ENCODE measurements at places on chromosomes 16 and 17.
A peak's percentile ranks its signal among the peaks of the same experiment; 100 is the strongest.

- no peak for DNase-seq
These were observed 19.0 kb upstream of the NBR1 start for GRCh38 chr17:43151880-43152456.

DNA sequence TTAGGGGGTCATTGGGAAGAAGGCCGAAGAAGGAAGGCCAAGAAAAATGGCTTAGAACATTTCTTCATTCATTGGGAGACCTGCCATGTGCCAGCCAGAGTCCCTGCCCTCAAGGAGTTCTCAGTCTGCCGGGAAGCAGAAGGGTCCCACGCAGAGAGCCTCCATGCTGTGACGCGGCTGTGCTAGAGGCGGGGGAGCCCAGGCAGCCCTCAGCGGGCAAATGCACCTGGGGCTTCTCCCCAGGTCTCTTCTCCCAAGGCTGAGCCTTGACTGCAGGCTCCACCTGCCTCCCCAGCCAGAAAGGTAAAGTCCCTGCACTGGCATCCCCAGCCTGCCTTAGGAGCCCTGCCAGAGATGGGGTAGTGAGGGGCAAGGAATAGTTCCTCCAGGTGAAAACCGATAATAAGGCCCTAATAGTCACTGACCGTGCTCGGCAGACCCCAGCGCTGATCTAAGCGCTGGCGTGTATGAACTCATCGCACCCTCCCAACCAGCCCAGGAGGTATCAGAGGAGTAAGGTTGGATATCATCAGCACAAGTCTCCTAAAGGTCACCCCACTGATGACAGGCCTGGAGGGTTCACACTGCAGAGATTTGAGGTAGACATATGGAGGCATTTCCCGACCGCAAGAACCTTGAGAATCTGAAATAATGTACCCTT is 6.0 kb upstream of the CDR2L start:
- no peak for DNase-seq

GRCh38 chr16:78538292-78538691 is 438.8 kb downstream of the WWOX start:
- DNase-seq = no peak

DNA sequence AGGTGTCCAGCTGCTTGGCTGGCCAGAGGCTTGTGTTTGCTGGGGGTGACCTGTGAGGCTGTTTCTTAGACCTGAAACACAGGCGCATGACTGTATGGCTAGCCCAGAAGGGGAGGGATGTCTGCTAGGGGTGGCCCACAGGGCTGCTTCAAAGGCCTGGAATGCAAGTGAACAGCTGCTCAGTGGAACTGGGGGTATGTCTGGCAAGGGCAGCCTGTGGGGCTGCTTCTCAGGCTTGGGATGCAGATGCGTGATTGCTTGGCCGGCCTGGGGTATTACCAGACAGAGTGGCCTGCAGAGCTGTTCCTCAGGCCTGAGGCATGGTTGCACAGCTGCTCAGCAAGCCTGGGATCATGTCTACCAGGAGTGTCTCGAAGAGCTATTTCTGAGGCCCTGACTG is 20.5 kb downstream of the TANC2 start:
- no peak for DNase-seq

- DNase-seq = no peak
These were observed 359.6 kb upstream of the CCL2 start for GRCh38 chr17:33895491-33895890.

DNA sequence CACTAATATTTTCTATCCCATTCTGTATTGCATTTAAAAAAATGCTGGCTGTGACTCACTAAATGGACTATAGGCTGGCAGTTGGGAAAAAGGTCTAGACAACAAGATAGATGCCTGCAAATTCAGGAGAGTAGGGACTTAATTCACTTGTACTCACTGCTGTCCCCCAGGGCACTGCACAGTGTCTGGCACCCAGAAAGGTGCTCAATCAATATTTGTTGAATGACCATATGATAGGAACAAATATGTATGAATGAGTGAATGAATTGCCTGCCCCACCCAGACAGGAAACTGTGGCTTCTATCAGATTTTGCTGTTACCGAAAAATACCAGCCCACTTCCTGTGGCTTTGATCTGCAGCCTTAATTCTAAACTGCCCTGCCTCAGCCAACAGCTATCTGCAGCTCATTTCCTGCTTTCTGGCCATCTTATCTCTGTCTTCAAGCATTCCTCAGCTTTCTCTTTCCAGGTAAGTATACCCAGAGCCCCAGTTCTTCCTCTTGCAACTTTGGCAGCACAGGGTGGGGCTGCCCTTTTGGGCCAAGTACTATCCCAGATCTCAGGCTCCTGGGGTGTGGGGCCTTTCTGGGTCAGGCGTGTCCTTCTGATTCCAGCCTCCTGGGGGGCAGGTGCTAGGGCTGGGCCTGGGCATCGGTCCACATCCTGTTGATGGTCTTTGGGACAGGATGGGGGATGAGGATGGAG is 15.3 kb upstream of the TNS4 start:
- peak; percentile 50 for DNase-seq

DNA sequence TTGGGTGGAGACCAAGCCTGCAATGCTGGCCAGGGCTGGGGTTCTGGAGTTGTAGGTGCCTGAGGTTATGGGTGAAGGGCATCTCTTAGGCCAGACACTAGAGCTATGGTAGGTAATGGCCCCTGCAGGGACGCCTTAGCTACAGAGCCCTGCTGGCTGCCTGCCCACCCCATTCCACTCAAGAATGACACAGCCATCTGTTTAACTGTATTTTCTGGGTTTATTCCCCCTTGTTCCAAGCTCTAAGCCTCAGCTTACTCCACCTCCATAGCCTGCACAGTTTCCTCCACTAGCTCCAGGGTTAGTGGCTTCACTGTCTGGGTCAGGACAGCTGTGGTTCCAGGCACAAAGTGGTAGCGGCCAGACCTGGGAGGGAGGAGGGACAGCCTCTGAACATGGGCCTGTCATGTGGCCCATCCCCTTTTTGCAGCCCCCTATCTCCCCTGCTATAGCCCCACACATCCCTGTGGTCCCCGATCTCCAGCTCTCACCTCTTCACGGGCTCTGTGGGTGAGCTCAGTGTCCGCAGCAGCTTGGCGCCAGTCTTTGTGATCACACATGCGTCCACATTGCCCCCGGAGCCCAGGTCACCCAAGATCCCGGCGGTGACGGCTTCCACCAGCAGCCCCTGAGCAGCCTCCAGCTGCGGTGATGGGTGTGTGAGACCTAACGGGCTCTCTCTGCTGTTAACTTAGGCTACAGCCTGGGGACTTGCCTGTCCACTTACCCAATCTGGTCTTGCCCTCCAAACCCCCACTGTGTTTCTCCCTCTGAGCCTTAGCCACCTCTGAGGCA is 2.1 kb downstream of the PSMB10 start:
- DNase-seq = no peak
